Myocyte (in vitro differentiated cells): ENCODE measurements at places on chromosomes 12 and 14.

DNA sequence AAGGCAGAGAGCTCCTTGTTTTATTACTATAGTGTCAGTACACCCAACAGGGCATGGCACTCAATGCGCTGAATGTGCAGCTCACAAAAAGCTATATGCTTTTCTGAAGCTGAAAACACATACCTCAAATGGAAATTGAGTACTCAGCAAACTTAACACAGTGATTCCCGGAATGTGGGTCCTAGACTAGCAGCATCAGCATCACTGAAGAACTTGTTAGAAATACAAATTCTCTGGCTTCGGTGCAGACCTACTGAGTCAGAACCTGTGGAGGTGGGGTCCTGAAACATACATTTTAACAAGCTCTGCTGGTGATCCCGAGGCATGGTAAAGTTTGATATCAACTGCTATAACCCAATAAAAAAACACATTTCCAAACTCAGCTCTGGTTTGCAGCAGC, 14.9 kb downstream of the RERG start:
- DNase-seq: no peak

DNA sequence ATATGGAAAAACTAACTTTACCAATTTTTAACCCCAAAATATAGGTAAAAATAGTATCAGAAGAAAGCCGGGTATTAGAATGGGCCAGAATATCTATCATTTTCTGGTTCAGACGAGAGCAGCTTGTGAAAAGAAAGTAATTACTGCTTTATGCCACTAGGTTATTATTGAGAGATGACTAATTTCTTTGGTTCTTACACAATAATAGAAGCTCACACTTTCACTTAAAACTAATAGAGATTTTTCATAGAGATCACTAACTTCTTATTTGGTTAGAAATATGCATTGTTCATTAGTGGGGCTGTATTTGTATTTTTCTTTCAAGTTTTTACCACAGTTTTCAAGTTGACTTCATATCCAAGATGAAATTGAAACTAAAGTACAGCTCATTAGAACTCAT, 1241.2 kb upstream of the FLRT2 start:
- no peak for DNase-seq

GRCh38 chr14:105838591-105839424, 312.4 kb downstream of the TMEM121 start:
- no peak for DNase-seq

DNA sequence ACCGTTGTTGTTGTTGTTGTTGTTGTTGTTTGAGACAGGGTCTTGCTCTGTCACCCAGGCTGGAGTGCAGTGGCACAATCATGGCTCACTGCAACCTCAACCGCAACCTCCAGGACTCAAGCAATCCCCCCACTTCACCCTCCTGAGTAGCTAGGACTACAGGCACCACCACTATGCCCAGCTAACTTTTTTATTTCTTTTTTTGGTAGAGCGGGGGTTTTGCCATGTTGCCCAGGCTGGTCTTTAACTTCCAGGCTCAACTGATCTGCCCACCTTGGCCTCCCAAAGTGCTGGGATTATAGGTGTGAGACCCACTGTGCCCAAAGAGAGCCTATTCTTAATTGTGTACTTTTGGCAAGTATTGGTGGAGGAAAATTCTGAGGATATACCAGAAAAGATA, 25.7 kb downstream of the MOK start:
- DNase-seq: no peak

GRCh38 chr14:106414464-106414863, 888.1 kb downstream of the TMEM121 start:
- DNase-seq: no peak

DNA sequence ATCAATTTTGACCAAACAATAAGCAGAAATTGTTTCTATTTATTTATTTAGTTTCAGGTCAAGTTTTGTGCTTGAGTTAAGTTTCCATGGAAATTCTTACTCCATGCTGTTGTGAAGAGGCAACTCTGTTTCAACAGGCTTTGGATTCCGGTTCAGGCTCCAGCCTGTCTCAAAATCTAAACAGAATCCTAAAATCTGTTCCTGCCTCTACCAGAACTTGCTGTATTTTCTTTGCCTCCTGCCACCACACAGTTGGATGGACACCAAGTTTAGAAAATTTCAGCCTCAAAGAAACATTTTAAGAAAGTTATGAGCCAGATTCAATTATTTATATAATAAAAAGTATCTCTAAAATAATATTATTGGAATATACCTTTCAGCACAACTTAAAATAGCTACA, 330.9 kb downstream of the FOXG1 start:
- DNase-seq: no peak

DNA sequence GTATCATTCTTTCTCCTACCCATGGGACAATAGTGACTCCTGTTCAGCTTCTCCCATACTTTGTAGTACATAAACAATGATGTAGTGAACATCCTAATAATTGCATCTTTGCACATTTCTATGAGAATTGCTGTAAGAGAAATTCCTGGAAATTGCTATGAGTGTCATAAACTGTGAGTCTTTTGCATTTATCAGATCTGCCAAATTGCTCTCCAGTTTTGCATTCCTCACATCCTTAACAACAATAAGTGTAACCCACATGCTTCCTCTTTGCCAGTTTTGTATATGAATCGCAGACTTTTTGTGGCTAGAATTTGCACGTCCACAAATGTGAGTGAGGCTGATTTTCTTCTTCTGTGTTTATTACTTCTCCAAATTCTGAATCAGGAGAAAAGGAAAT, 124.0 kb upstream of the TBX5 start:
- no peak for DNase-seq
